ENCODE measurements at places on chromosomes 5 and 9. TPM values are rescaled to one million over a fixed set of nuclear protein-coding genes. Genes with fewer than 3 reads are reported as not detected.
A peak's percentile ranks its signal among the peaks of the same experiment; 100 is the strongest.

Gene GLRA1
- total RNA-seq: not detected

GRCh38 chr9:35675732-35676392, 2.1 kb downstream of the CA9 start:
- H3K4me1 ChIP-seq: peaks cover 16% of the 10 kb centered on the region
- H3K27me3 ChIP-seq: peaks cover 11% of the 10 kb centered on the region
- peak overlapping the region; percentile 48 for H3K4me3 ChIP-seq
- DNase-seq: no peak

Gene CAMK4
- total RNA-seq: 3.5 TPM

Gene CAVIN4
- total RNA-seq: 6.0 TPM

DNA sequence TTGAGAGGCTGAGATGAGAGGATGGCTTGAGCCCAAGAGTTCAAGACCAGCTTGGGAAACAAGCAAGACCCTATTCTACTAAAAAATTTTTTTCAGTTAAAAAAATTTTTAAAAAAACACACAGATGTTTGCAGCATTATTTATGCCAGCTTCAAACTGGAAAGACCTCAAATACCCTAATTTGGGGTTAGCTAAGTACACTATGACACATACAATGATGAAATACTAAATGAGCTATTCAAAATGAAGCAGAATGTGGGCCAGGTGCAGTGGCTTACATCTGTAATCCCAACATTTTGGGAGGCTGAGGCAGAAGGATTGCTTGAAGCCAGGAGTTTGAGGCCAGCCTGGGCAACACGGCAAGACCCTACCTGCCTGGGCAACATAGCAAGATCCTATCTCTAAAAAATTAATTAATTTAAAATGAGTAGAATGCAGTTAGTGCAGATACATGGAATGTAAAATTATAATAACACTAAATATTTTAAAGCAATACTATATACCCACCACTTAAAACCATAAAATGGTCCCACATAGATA, 44.9 kb downstream of the LHFPL2 start:
- no peak overlapping the region for H3K27ac ChIP-seq
- no peak for DNase-seq
- peaks cover 18% of the 10 kb centered on the region for H3K4me1 ChIP-seq

DNA sequence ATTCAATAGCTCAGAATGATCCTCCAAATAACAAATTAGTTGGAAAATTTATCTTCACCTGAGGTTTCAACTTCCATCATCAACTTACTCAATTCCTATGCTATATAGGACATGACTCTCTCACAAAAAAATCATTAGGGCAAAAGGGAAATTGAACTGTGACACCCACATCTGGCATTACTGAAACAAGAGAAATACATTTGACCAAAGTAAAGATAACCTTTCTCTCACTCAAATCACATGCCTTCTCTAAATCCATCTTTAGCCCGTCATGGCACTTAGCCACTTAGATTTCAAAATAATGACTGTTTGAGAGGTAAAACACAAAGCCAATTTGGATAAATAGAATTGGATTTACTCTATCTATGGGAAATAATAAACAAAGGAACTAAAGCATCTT, 126.4 kb downstream of the ADAMTS6 start:
- no peaks in the 10 kb centered on the region for H3K36me3 ChIP-seq
- no peaks in the 10 kb centered on the region for H3K4me1 ChIP-seq
- DNase-seq: no peak

GRCh38 chr9:36031774-36032555, 4.7 kb upstream of the RECK start:
- no peak overlapping the region for H3K27ac ChIP-seq
- no peak for DNase-seq
- no peak overlapping the region for H3K4me3 ChIP-seq
- H3K36me3 ChIP-seq: no peaks in the 10 kb centered on the region
- peaks cover 22% of the 10 kb centered on the region for H3K4me1 ChIP-seq

DNA sequence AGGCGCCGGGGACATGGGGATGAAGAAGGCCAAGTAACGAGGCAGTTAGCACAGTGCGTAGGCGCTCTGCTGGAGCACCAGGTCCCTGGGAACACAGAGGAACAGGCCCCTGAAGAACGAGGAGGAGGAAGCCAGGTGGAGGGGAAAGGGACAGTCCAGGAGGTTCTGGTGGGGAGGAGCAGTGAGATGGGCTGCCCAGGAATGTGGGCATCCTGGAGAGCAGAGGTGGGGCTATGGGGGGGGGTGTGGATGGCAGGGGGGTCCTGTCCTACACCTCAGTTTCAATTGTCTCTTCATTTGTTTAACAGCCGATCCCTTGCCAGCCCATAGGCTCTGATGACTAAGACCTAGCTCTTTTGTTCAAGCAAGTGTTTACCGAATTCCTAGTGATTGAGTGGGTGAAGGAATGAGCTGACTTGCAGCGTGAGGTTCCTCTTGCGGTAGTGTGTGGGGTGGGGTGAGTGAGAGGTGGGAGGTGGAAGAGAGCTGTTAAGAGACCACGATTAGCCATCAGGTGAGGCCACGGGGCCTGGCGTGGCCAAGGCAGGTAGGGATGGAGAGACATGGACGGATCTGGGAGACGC, 8.4 kb upstream of the PHYHD1 start:
- H3K27me3 ChIP-seq: no peaks in the 10 kb centered on the region
- no peak overlapping the region for H3K4me3 ChIP-seq
- peaks cover 18% of the 10 kb centered on the region for H3K36me3 ChIP-seq

GRCh38 chr9:4084435-4084818, 215.4 kb downstream of the GLIS3 start:
- DNase-seq: no peak
- H3K4me1 ChIP-seq: peaks cover 15% of the 10 kb centered on the region
- no peak overlapping the region for H3K4me3 ChIP-seq
- H3K36me3 ChIP-seq: no peaks in the 10 kb centered on the region

Gene MLANA
- total RNA-seq: not detected

- DNase-seq: peak; percentile 95
- H3K4me3 ChIP-seq: no peak overlapping the region
- H3K4me1 ChIP-seq: peaks cover 12% of the 10 kb centered on the region
- no peaks in the 10 kb centered on the region for H3K27me3 ChIP-seq
Observed at GRCh38 chr5:91848453-91848852, 465.3 kb upstream of the ARRDC3 start.

GRCh38 chr9:16823906-16824305, 46.6 kb downstream of the BNC2 start:
- H3K27me3 ChIP-seq: no peaks in the 10 kb centered on the region
- no peak for DNase-seq
- H3K4me1 ChIP-seq: peaks cover 31% of the 10 kb centered on the region
- H3K4me3 ChIP-seq: no peak overlapping the region
- no peak overlapping the region for H3K27ac ChIP-seq
- no peaks in the 10 kb centered on the region for H3K36me3 ChIP-seq

- no peaks in the 10 kb centered on the region for H3K27me3 ChIP-seq
- no peak overlapping the region for H3K4me3 ChIP-seq
- H3K36me3 ChIP-seq: no peaks in the 10 kb centered on the region
Observed at GRCh38 chr5:160694896-160695295, 157.1 kb downstream of the ATP10B start.

Data from astrocyte (in vitro differentiated cells and primary cell).